Cortex of kidney (tissue), 1 donor: ENCODE measurements at places on chromosomes 1 and 21.

GRCh38 chr1:4617506-4617905, 36.9 kb upstream of the AJAP1 start:
- no peak for DNase-seq

GRCh38 chr1:231750296-231750695, 123.7 kb downstream of the DISC1 start:
- no peak for DNase-seq

- no peak for DNase-seq
These were observed 21.6 kb upstream of the RCOR3 start for GRCh38 chr1:211237579-211237978.

DNA sequence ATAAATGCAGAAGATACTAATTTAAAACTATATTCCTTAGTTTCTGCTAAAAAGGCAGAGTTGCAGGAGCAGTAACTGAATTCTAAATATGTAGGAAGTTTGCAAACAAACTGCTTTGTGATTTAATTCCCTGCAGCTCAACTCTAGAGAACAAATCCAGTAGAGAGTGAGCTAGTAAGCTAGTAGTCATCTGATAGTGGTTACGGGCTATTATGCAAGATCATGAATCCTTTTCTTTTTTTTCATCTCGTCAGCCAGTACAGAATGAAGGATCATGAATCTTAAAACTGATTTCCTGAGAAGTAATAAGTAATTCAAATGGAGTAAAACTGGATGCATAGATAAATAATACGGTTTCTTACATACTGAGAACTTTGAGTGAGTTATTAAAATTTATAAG, 3.3 kb downstream of the DPH5 start:
- no peak for DNase-seq

- DNase-seq, result no peak
These were observed 16.6 kb downstream of the ACTN2 start for GRCh38 chr1:236702791-236703394.

- no peak for DNase-seq
These were observed 27.2 kb downstream of the AK5 start for GRCh38 chr1:77308889-77309621.

DNA sequence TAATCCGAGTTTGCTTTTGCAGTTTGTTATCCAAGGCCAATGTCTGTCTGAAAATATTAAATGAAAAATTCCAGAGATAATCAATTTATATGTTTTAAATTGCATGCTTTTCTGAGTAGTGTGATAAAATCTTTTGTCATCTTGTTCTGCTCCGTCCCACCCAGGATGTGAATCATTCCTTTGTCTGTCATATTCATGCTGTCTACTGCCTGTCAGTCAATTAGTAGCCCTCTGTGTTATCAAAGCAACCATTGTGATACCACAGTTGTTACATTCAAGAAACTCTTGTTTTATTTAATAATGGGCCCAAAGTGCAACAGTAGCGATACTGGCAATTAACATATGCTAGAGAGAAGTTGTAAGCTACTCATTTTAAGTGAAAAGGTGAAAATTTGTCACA, 819.3 kb downstream of the BRINP3 start:
- DNase-seq, result no peak

GRCh38 chr1:180179162-180179957, 24.7 kb downstream of the QSOX1 start:
- DNase-seq, result no peak
